ENCODE measurements at places on chromosomes 7 and 10.
A peak's percentile ranks its signal among the peaks of the same experiment; 100 is the strongest.

DNA sequence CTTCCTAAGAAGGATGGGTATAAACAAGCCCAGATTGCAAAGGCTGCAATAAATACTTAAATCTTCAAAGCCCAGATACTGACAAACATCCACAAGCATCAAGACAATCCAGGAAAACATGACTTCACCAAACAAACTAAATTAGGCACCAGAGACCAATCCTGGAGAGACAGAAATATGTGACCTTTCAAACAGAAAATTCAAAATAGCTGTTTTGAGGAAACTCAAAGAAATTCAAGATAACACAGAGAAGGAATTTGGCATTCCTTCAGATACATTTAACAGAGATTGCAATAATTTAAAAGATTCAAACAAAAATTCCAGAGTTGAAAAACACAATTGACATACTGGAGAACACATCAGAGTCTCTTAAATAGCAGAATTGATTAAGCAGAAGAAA lies 23.0 kb downstream of the GSDME start:
- DNase-seq = no peak

- no peak for DNase-seq
These were observed 25.7 kb upstream of the LMBR1 start for GRCh38 chr7:156918635-156919034.

DNA sequence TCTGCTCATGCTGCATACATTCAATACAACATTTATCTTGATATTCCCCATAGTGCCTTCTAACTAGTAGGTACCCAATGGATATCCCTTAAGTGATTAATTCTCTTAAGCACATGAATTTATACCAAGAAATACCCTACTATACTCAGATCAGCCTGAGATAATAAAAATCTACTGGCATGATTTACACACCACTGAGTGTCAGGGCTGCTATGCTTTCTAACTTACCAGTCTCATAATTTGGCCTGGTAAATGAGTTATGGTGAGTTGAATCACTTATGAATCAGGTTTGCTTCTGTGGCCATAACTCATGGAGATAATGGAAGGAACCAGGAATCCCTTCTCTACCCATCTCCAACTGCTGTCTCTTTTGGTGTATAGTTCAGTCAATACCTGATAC lies 122.8 kb downstream of the THSD7A start:
- DNase-seq = no peak

- no peak for DNase-seq
These were observed 28.3 kb downstream of the PALS2 start for GRCh38 chr7:24601600-24601999.

DNA sequence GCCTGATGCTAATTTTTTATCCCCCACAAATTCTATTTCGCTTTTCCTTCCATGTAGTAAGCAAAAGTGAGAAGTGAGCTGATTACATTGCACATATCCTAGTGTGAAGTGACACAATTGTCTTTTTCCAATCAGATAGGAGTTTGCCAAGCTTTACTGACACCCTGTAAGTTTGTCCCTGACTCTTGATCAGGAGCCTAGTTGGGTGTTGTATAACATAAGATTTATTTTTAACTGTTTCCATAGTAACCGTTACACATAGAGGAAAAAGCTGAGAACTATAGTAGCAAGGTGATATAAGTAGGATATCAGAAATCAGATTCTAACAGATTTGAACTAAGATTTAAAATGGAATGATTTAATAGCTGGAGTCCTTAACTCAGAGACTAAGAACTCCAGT lies 31.2 kb downstream of the EXOC4 start:
- DNase-seq = no peak

- no peak for DNase-seq
These were observed 238.7 kb downstream of the PLXNA4 start for GRCh38 chr7:132337450-132338080.

GRCh38 chr7:149865437-149865836 lies 8.3 kb upstream of the ATP6V0E2 start:
- no peak for DNase-seq

- no peak for DNase-seq
These were observed 36.1 kb upstream of the MDFIC start for GRCh38 chr7:114885836-114886235.

GRCh38 chr7:96591900-96592676 lies 117.6 kb downstream of the SEM1 start:
- DNase-seq = no peak

- no peak for DNase-seq
These were observed 12.2 kb downstream of the TAS2R60 start for GRCh38 chr7:143455491-143455890.

DNA sequence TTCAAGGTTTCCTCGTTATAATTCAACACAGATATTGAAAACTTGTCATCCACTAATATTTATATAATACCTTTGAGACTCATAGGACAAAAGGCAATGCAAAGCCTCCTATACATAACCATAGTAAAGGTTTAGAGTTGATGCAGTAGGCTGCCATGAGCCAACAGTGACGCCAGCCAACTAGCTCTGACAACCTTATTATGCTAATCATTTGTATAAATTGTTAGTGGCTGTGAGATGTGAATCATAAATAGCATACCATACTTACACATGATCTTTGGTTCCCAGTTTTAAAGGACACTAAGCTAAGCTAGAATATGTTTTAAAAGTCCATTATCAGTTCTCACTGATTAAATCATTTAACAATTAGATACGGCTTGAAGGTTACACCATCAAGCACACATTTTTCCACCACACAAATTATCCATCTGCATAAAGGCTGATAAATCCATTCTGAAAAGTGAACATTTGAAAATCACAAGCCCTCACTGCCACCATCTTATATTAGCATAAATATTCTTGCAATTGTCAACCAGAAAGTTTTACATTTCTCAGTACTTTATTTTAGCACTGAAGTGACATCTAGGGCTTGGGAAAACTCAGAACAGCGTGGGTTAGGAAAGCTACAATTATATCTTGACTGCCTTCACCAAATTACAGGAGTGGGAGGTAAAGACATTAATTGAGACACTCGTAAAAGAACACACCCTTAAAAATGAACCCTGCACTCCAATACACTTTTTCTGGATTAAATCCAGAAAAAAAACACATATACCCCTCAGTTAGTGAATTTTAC lies 30.7 kb downstream of the COA1 start:
- no peak for DNase-seq

DNA sequence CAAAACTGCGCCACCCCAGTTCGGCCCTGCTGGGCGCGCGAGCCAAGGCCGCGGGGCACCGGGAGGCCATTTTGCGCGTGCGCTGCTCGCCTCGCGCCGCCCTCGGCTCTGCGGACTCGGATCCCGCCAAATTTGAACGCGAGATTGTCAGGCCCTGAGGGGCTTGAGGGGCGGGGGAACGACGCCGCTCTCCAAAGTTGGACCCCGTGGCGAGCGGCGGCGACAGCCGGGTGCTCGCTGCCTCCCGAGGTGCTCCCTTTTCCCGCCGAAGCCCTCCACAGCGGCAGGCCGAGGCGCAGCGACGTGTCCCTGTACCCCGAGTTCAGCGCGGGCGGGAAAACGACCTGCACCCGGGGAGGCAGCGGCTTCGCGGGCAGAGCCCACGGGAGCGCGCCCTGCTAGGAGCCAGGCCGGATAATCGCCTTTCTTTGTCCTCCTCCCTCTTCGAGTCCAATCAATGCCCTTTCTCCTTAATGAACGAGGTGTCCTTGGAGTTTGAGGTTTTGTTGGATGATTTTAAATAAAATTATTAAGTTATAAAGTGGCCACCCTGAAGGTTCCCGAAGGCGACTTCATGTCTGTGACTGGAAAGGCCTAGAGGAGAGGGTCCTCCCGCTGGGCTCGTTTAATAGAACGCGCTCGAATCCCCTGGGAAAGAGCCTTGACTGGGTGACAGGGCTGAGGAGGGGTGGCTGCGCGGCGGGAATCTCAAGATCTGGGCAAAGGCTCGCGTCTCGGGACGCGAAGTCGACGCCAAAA lies 10.7 kb upstream of the SPAG6 start:
- DNase-seq = no peak

DNA sequence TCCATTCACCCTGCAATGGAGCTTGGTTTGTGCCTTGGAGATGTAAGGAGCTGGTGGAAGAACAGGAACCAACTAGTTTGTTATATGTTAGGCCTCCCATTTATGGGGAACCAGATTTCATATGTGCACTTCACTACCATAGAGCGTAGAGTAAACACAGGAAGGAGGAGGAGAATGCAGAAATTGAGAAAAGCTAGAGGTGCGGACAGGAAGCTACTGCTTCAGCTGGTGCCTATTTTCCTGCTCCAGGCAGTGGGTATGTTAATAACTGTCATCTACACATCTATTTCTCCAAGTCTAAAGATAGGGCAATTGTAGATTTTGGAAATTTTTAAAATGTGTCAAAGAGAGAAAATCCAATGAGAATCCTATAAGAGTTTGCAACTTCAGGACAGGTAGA lies 482.2 kb downstream of the PLXDC2 start:
- DNase-seq = no peak

GRCh38 chr7:2950578-2950977 lies 93.1 kb downstream of the CARD11 start:
- DNase-seq = no peak

- DNase-seq = no peak
These were observed 28.5 kb downstream of the PIP4K2A start for GRCh38 chr10:22685926-22686325.

DNA sequence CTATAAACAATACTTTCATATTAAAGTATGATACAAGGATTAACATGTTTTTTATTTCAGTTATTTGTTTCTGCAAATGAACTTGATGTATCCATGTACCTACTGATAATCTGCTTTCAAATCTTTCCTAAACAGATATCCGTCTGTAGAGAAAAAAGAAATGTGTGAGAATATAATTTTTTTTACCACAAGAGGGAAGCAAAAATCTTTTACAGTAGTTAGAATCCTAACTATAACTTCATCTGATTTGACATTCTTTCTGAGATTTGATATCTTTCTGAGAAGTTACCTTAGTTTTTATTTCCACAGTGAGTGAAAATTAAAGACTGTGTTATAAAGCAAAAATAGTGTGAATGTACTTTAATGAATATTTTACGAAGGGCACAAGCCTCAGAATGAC lies 203.9 kb upstream of the PCLO start:
- DNase-seq = no peak

- no peak for DNase-seq
These were observed 268.7 kb downstream of the CELF2 start for GRCh38 chr10:11286261-11286852.

- no peak for DNase-seq
These were observed 151.9 kb downstream of the NEURL1 start for GRCh38 chr10:103645141-103646054.

DNA sequence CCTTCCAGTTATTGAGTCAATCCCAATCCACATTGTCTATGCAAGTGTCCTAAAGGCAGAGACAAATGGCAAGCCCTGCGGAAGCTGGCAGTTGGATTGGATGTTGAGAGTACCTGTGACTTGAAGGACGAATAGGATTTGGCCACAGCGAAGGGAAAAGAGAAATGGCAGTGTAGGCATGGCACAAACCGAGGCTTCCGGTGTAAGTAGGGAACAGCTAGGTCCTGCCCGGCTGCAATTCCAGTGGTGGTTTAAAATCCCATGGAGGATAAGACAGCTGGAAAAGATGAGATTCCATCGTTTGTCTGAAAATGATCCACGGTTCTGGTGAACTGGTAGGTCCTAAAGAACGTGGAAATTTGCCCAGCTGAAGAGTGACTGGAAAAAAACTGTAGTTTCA lies 296.2 kb downstream of the TCERG1L start:
- DNase-seq = no peak

GRCh38 chr7:75815418-75816064 lies 1.9 kb upstream of the CCL24 start:
- DNase-seq = no peak

DNA sequence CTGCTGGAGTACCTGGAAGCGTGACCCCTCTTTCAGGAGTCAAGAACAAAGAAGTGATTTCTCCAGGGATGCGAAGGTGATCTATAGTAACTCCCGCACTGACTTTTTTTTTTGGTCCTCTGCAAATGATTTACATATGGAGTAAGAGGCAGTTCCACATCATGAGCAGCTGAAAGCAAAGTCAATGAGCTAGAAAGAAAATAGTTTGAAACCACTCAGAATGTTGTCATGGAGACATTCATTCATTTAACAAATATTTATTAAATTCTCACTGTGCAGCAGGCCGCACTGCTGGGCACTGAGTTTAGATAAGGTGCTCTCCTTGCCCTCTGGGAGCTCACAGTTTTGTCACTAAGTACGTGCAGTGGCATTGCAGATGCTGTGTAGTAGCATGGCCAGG lies 206.7 kb downstream of the CAMK1D start:
- DNase-seq = no peak

- no peak for DNase-seq
These were observed 21.8 kb upstream of the GOLGA7B start for GRCh38 chr10:97827702-97828291.

DNA sequence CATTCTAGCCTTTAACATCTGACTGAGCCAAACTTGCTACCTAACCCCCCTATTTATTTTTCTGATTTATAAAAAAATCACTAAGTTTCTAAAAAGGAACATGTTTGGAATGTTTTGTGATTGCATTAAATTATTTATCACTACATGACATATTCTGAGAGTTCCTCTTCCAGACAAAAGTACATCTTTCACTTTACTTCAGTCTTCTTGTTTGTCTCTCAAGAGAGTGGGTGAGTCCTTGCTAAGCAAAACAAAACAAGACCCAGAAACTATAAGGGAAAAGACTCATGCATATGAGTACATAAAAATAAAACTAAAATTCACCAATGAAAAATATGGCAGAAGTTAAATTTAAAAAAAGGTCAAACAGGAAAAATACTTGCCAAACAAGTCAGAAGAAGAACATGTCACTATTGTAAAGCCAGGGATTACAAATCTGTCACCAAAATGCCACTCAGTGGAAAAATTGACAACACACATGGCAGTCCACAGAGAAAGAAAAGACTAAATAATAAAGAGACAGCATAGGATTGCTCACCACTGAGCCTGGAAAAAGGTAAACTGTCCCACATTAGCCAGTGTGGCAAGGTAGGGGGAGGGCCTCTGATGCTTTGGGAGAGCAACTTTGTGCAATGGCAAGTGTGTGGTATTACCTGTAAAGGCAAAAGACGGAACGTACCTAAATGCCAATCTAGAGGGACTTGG lies 166.7 kb upstream of the ZNF32 start:
- no peak for DNase-seq

DNA sequence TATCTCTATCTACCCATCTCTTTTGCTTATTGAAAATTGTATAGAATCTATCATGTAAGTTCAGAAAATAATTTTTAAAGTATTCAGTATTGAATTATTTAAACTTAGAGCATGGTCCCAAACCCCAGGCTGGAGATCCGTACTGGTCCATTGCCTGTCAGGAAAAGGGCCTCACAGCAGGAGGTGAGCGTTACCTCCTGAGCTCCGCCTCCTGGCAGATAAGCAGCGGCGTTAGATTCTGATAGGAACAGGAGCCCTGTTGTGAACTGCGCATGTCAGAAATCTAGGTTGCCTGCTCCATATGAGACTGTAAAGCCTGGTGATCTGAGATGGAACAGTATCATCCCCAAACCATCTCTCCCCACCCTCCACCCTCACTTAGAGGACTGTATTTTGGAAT lies 266.0 kb upstream of the CNTNAP2 start:
- DNase-seq = no peak

GRCh38 chr10:5442065-5442989 lies 30.0 kb downstream of the NET1 start:
- no peak for DNase-seq

GRCh38 chr7:100509231-100509630 lies 25.5 kb downstream of the NYAP1 start:
- no peak for DNase-seq

GRCh38 chr7:131859147-131859821 lies 302.9 kb upstream of the PODXL start:
- peak; percentile 61 for DNase-seq
